Activated naive CD8-positive, alpha-beta T cell treated with anti-CD3 and anti-CD28 coated beads for 36 hours (primary cell): ENCODE measurements at places on chromosomes 13 and 19. TPM values are rescaled to one million over a fixed set of nuclear protein-coding genes. Genes with fewer than 3 reads are reported as not detected.
A peak's percentile ranks its signal among the peaks of the same experiment; 100 is the strongest.

The RLN3 gene
- not detected for total RNA-seq

The ZNF540 gene
- total RNA-seq: 0.82 TPM

The CYP2A6 gene
- 0.27 TPM for total RNA-seq

The PSG3 gene
- total RNA-seq: not detected

The C5AR1 gene
- 1.8 TPM for total RNA-seq

The ZNF653 gene
- 13.1 TPM for total RNA-seq

The ZSCAN4 gene
- total RNA-seq: 0.14 TPM

The SHANK1 gene
- 0.12 TPM for total RNA-seq

The KCNC3 gene
- 0.56 TPM for total RNA-seq

The CACNG6 gene
- total RNA-seq: not detected

The MIR17HG gene
- total RNA-seq: 30.0 TPM

The KLK6 gene
- total RNA-seq: not detected

The CCDC70 gene
- 0.19 TPM for total RNA-seq

The LONP1 gene
- total RNA-seq: 277 TPM

The DACH1 gene
- total RNA-seq: not detected

The ANGPTL8 gene
- not detected for total RNA-seq

The ELSPBP1 gene
- not detected for total RNA-seq

DNA sequence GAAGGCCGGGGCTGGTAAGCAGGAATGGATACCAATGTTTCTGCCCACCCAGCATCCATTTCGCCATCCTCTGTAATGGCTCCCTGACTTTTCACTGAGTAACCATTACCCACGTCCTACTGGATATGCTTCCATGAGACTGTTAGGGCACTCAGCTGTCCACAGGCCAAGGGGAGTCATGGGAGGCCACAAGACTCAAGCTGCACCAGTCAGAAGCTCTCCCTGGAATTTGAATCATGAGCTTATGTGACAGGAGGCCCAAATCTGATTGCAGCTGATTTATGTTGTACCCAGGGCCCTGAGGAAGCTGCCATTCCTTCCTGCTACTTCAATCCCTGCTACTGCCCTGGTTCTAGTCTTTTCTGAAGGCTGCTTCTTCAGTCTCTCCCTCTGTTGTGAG, 28.3 kb downstream of the DEDD2 start:
- no peak for DNase-seq

DNA sequence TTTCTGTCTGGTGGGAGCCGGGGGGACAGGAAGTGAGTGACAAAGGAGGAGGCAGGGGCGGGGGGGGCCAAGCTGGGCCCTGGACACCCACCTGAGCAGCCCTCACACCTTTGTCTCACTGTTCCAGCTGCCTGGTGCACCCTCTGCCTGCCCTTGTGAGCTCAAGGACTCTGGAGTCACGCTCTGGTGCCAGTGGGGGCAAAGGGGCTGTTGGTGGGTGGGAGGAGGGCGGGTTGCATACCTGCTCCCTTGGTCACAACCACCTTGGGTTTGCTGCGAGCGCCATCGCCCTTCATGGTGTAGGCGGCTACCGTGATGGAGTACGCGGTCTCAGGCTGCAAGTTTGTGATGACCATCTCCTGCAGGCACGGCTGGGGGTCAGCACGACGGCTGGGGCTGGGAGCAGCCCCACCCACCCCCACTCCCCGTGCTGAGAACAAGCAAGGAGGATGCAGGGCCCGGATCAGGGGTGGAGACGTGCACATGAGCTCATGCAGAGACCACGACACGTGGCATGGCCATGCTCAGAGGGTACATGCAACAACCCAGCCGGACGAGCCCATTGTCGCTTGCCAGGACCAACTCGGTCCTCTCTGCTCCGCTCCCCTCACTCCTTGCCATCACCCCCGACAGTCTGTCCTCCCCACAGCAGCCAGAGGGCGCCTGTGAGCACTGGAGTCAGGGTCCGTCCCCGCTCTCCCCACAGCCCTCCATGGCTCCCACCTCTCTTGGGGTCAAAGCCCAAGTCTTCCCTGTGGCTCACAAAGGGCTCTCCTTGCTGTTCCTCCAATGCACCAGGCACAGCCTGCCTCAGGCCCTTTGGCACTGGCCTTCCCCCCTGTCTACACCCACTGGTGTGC, 114.9 kb downstream of the PTPRS start:
- DNase-seq: peak; percentile 26

DNA sequence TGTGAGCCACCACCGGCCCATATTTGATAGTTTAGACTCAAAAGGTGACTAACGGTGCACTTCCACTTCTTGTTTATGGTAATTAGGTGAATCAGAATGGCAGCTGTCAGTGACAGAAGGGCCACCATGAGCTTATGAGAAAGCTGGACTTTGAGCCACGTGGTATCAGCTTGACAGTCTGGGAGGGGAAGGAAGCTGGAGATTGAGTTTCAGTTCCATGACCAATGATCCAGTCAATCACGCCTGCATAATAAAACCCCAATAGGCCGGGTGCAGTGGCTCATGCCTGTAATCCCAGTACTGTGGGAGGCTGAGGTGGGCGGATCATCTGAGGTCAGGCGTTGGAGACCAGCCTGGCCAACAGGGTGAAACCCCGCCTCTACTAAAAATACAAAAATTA, 8.2 kb downstream of the EID2B start:
- no peak for DNase-seq

DNA sequence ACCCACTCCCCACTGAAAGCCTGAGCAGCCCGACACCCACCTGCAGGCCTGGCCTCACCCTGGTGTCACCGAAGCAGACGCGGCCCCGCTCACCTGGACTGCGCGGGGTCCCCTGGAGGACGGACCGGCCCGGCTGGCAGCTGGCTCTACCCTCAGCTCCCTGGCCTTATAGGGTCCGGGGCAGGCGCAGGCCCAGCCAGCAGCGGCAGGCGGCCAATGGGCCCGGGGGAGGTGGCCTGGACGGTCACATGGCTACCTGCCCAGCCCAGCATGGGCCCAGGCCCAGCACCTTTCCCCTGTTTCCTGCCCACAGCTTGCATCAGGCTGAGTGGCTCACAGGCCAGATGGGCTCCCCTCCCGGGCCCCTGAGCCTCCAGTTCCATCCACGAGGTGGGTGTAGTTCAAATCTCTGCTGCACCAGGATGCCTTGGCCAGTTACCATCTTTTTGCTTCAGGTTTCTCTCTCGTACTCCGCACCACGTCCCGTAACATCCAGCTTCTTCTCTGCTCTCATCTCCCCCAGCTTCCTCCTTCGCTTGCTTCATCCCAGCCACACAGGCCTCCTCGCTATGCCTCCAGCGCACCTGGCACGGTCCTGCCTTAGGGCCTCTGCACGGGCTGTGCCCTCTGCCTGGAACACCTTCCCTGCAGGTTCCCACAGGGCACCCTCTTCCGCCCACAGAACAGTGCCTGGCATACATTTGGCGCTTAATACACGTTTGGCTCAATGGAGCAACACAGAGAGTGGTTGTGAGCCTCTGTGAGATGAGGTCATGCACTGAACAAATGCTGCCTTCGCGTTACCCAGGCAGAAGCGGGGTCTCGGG, at the start of gene PLIN4:
Gene PLIN4, minus strand, starts transcription at position 142 of the 827 bp plus-strand sequence. CDS start 214 bp downstream, outside the sequence.
- DNase-seq: no peak

DNA sequence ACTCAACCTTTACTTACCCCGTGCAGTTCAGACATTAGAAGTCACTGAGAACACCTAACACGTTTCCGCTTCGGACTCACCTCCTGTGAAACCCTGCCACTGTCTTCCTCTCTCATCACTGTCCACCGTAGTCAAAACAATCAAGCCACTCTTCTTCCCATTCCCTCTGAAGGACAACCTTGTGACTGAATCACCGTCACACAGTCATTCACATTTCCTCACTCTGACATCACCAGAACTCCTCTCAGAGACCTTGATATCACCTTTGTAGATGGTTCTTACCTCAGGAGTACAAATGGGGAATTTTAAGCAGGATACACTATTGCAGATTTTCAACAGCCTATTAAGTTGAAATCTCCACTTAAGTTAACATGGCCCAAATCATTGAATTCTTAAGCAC, 1.3 kb upstream of the KBTBD6 start:
- no peak for DNase-seq

- no peak for DNase-seq
Observed at GRCh38 chr13:111552891-111553655, 232.6 kb downstream of the TEX29 start.

- DNase-seq: no peak
Observed at GRCh38 chr13:62360609-62361008, 945.0 kb upstream of the PCDH20 start.

DNA sequence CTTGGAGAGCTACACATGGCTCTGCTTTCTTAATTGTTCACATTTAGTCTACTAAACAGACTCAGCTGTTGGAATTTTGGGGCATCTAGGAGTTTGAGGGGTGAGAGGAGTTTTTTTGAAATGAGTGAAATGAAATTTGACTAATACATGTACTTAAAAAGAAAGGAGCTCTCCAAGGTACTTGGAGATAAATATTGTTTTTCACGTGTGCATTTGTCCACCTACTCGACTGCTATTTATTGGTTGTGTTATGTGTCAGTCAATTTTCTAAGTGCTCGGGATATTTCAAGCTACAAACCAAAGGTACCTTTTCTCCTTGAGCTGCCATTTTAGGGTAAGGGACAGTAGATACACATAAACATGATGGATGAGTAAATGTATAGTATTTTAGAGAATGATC, 697.0 kb downstream of the LIG4 start:
- no peak for DNase-seq

- DNase-seq: no peak
Observed at GRCh38 chr19:41269055-41269454, 4.9 kb downstream of the HNRNPUL1 start.

- no peak for DNase-seq
Observed at GRCh38 chr13:98649861-98650260, 73.0 kb upstream of the STK24 start.

- DNase-seq: no peak
Observed at GRCh38 chr13:51313619-51314018, 25.9 kb upstream of the SERPINE3 start.

DNA sequence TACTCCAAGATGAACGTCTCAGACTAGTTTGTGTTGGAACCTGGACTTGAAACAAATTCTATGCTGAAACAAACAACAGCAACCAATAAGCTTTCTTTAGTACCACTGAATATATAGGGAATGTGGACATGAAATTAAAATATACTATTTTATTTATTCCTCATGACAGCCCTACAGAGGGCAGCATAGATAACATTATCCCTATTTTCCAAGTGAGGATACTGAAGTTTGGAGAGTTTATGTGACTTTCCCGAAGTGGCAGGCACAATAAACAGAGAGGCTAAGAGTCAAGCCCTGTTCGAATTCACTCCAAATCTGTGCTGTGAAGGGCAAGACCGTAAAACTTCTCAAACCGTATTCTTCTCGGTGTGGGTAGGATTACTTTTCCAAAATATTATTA, 509.9 kb upstream of the GPC6 start:
- no peak for DNase-seq

- no peak for DNase-seq
Observed at GRCh38 chr13:43079392-43079931, 56.1 kb downstream of the DNAJC15 start.

GRCh38 chr13:106612688-106613087, 44.8 kb upstream of the ARGLU1 start:
- no peak for DNase-seq

DNA sequence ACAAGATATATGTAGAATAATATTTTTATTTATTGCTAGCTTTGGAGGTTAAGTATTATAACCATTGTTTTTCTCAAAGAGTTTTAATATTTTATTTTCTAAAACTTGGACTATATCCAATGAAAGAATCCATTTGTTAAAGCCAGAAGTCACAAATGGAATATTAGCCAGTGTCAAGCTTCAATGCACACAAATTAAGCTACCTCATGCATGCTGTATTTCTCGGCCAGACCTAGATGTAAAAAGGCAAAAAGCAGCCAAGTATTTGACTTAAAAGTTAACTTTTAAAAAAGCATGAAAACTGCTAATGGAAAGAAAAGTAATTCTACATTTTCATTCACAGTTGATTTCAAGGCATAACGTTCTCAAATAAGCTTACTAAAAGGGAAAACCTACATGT, 160.0 kb upstream of the ATXN8OS start:
- DNase-seq: no peak

DNA sequence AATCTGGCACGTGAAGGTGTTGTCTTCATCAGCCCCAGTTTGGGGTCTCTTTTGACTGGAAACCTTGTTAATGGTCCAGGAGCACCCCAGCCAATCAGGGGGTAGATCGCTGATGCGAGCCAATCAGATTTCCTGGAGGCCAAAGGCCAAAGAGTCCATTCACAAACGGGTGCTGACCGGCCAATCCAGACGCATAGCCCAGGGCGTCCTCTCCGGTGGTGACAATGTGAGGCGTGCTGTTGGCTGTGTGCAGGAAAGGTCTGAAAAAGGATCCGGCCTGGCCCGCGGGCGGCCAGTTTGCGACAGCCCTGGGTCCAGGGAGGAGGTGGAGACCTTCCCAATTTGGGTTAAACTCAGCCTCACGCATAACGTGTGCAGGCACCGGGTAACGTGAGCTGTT, 3.1 kb downstream of the MAST3 start:
- DNase-seq: no peak

GRCh38 chr13:100536643-100537180, 51.9 kb downstream of the GGACT start:
- no peak for DNase-seq

- DNase-seq: no peak
Observed at GRCh38 chr19:11347546-11348039, 1.3 kb downstream of the CCDC159 start.

DNA sequence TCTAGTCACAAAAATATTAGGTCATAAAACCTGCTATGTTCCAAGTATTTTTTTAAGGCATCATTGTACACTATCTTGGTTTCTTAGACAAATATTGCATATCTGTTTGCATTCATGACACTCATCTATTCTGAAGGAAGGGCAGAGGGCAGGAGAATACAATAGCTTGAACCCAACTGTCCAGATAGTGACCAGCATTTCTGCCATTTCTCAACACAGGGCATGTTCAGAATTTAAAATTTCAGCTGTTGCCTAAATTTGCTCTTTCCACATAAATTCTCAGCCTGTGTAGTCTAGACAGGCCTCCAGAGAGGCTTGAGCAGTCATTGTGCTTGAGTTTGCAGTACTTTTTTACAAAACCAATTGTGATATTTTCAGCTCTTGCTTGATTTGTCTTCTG, 119.5 kb downstream of the ZAR1L start:
- DNase-seq: no peak

- no peak for DNase-seq
Observed at GRCh38 chr13:100301418-100301817, 212.5 kb downstream of the PCCA start.
